ENCODE measurements at places on chromosomes 7 and 10. TPM values are rescaled to one million over a fixed set of nuclear protein-coding genes. Genes with fewer than 3 reads are reported as not detected.

- no peaks in the 10 kb centered on the region for H3K27me3 ChIP-seq
- H3K4me3 ChIP-seq: no peak overlapping the region
- no peak overlapping the region for H3K27ac ChIP-seq
- H3K4me1 ChIP-seq: no peaks in the 10 kb centered on the region
- H3K36me3 ChIP-seq: no peaks in the 10 kb centered on the region
- no peak for DNase-seq
Measured at GRCh38 chr10:125995726-125996304, 99.5 kb downstream of the FANK1 start.

CALN1 gene
- total RNA-seq: not detected

DNA sequence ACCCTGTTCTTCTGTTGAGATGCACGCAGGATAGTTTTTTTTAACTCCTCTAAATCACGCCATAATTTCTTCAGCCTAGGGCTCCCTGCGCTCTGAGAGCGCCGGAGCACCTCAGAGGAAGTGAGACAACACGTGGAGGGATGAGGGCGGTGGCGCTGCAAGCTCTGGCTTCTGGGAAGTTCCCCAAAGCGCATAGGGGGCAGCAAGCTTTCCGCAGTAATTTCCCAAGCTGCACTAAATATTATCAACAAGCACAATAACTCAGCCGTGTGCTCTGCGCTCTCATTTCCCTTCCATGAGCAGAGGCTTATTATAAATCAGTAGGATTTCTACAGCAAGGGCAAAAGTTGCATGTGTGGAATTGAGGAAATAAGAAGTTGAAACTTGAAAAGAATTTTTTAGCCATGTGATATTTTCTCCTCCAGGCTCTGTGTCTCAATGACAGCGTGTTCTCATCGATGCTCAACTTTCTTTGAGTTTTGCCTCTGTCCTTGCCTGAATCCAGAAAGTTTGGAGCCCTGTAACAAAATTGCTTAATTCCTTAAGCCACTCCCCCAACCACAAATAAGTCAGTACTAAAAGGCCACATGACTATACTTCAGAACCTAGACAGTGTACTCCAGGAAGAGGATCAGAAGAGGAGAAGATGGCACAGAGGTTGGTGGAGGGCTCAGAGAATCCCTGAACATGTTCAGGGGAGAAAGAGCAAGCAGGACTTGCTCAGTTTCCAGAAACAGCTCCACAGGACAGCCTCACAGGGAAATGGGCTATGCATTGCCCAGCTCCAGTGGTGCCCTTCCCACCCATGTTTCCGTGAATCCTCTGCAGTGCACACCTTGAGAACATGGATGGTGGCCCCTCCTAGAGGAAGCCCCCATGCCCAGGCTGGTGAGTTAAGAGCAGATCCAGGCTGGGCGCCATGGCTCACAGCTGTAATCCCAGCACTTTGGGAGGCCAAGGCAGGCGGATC is 221.5 kb upstream of the GHITM start:
- no peaks in the 10 kb centered on the region for H3K36me3 ChIP-seq
- no peak overlapping the region for H3K4me3 ChIP-seq
- no peak overlapping the region for H3K27ac ChIP-seq
- no peaks in the 10 kb centered on the region for H3K4me1 ChIP-seq
- DNase-seq: peak; percentile 62

DKK1 gene
- total RNA-seq: 66.2 TPM

GRCh38 chr10:71766717-71767419 is 6.5 kb downstream of the VSIR start:
- H3K36me3 ChIP-seq: peaks cover 3% of the 10 kb centered on the region
- H3K4me1 ChIP-seq: peaks cover 79% of the 10 kb centered on the region
- H3K27ac ChIP-seq: peak overlapping the region; percentile 96
- H3K4me3 ChIP-seq: peak overlapping the region; percentile 43
- no peaks in the 10 kb centered on the region for H3K27me3 ChIP-seq
- peak; percentile 98 for DNase-seq

DNA sequence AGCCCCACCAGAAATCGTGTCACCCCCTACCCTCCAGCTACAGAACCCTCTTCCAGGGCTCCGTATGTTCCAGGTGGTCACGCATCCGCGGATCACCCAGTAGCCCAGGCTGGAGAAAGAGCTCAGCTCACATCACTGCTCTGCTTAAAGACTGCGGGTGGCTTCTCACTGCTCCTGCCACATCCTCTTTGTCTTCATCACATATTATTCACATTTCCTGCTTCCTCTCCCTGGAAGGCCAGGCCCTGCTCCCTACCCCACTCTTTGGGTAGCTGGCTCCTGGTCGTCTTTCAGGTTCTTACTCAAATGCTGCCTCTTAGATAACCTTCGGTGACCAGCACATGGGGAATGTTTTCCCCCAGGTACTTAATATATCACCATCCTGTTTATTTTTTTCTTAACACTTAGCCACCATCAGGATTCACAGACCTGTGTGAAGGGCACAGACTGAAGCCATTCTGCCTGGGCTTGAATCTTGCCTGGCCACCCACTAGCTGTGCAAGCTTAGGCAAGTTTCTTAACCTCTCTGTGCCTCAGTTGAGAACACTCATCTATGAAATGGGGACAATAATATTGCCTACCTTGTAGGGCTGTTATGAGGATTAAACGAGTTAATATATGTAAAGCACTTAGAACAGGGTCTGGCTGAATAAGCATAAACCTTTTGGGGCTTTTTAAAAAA is 307.8 kb downstream of the PRPF18 start:
- DNase-seq: peak; percentile 88
- no peaks in the 10 kb centered on the region for H3K27me3 ChIP-seq
- no peak overlapping the region for H3K27ac ChIP-seq

All from osteoblast (primary cell).